ENCODE measurements at places on chromosomes 3 and 15. TPM values are rescaled to one million over a fixed set of nuclear protein-coding genes. Genes with fewer than 3 reads are reported as not detected.
A peak's percentile ranks its signal among the peaks of the same experiment; 100 is the strongest.

DNA sequence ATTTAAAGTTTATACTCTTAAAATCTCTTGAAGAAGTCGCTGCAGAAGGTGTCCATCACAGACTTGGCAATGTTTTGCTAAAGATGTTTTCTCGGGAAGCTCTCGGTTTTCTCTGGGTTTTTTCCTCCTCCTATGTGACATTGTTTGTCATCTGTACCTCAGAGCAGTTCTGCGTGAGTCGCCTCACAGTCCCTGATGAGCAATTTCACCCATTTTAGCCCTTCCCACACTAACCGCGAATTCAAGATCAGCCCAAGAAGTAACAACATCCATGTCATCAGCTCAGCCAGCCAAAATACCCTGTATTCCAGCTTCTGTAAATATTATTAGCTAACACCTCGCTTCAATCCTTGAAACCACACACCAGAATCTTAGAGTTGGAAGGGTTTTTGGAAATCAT, 224.3 kb upstream of the SETMAR start:
- DNase-seq, result no peak

DNA sequence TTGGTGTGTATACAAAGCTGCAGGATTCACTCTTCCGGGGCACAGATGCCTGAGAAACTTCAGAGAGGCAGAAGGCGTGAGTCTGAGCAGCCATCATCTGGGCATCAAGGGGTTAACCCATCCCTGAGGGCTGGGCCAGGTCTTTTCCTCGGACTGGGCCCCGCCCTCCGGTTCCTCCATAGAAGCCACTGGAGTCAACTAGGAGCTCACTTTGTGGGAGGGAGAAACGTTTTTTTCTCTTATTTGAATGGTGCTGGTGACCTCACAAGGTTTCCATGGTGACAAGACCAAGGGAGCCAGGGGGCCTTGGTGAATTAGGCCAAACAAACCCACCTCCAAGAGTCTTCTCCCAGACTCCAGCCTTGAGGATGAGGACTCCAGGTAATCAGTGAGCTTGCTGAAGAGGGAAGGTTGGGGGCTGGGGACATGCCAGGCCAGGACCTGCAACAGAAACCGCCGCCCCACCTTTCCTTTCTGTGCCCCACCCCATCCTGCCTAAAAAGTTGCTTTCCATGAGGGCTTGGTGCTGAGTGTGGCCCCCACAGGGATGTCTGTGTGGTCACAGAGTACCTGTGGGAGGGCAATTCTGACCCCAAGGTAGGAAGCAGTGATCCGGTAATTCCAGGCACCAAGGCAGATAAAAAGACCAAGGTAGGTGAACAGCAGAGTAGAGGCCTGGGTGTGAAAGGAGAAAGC, 14.8 kb upstream of the INSYN1 start:
- no peak for DNase-seq

GRCh38 chr3:24145981-24146822, 201.1 kb downstream of the NR1D2 start:
- DNase-seq, result no peak

- DNase-seq, result no peak
Observed at GRCh38 chr3:179432451-179432850, 18.8 kb downstream of the GNB4 start.

DNA sequence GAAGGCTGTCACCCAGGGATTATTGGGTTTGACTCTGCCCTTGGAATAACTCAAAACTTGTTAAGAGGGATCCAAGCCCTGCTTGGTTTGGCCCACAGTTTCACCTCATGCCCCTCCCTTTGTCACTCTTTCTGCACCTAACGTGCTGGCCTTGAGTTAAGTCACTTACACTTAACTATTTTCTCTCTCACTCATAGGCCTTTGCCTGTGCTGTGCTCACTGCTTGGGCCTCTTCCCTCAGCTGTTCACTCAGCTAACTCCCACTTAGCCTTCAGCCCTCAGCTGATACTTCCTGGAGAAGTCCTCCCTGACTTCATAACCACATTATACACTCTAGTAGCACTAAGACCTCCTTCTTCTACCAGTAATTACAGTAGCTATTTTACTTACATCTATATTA, 133.3 kb downstream of the CMSS1 start:
- no peak for DNase-seq

GRCh38 chr3:127822041-127822681, at the start of gene MGLL:
Gene MGLL (minus strand): TSS chr3:127822515. CDS start chr3:127822318, 197 bp downstream.
- peak; percentile 64 for DNase-seq

- DNase-seq, result peak; percentile 51
Observed at GRCh38 chr3:46361408-46362283, 7.7 kb downstream of the CCR2 start.

GRCh38 chr3:19702416-19703078, 231.5 kb downstream of the EFHB start:
- no peak for DNase-seq

DNA sequence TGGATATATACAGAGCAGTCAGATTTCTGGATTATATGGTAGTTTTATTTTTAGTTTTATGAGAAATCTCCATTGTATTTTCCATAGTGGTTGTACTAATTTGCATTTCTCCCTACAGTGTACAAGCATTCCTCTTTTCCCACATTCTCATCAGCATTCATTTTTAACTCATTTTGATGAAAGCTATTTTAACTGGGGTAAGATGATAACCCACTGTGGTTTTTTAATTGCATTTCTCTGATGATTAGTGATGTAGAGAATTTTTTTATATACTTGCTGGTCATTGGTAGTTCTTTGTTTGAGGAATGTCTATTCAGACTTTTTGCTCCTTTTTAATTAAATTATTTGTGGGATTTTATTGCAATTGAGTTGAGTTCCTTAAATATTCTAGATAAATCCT, 903.6 kb downstream of the DIPK2A start:
- DNase-seq, result no peak

DNA sequence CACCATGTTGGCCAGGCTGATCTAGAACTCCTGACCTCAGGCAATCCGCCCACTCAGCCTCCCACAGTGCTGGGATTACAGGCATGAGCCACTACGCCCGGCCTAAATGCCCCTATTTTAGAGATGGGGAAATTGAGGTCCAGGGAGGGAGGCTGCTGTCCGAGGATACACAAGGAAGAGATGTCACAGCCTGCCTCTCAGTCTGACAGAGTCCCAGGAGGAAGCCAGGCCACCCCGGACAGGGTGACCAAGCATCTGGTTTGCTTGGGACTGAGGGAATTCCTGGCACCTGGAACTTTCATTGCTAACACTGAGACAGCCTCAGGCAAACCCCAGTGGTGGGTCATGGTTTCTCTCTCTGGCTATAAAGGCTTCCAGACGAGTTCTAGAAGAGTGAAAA, 30.6 kb upstream of the ADAMTS7 start:
- no peak for DNase-seq

DNA sequence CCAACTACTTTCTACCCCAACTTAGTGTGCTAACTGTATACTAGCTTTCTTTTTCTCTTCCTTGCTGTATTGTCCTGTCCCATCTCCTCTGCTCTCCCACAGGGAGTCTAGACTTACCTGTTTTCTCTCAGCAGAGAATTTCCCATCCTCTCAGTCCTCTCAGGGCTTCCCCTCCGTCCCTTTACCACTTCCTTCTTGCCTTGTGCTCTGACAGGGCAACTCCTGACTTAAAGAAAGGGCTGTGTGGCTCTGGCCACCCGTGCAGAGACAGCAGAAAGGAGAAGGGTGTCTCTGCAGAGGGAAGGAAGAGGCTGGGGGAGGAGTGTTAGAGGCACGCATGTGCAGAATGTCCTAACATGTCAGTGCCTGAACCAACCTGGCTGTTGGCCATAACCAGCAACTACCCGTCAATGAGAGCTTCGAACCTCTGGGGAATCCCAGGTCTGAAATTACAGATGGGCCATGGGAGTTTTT, at the start of gene GCSAM:
Gene GCSAM (minus strand): TSS at position 274 of the 474 bp plus-strand sequence. CDS start 128 bp downstream, at position 146.
- DNase-seq, result peak; percentile 63

Gene PTH1R
- total RNA-seq, result 11.8 TPM

Gene IMPG2
- total RNA-seq, result 0.11 TPM

Gene BCHE
- total RNA-seq, result 2.8 TPM

Gene PCOLCE2
- total RNA-seq, result 52.7 TPM

Gene GHRL
- total RNA-seq, result not detected

Data from Right ventricle myocardium superior (tissue), 1 donor.